ENCODE measurements at places on chromosomes 7 and 10.

GRCh38 chr7:126776498-126776897 is 476.2 kb downstream of the GRM8 start:
- DNase-seq, result no peak

GRCh38 chr7:10483671-10484070 is 490.0 kb upstream of the PHF14 start:
- DNase-seq, result no peak

GRCh38 chr7:28953633-28954032 is 4.5 kb downstream of the TRIL start:
- no peak for DNase-seq

DNA sequence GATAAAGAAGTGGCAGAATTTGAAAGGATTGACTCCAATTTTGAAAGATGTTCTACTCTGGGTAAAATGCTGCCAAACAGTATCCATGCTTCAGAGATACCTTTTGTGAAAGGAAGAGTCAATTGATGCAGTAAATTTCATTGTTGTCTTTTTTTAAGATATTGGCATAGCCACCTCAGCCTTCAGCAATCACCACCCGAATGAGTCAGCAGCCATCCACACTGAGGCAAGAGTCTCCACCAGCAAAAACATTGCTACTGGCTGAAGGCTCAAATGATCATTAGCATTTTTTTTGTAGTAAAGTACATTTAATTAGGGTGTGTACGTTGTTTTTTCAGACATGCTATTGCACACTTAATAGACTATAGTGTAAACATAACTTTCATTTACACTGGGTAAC is 31.7 kb upstream of the CYP26C1 start:
- DNase-seq, result no peak

GRCh38 chr7:30965372-30965771 is 1.6 kb downstream of the GHRHR start:
- DNase-seq, result no peak

GRCh38 chr10:71245420-71246325 is 33.3 kb downstream of the UNC5B start:
- no peak for DNase-seq

- DNase-seq, result peak; percentile 5
These were observed 96.1 kb upstream of the ASAH2 start for GRCh38 chr10:50347394-50347802.

DNA sequence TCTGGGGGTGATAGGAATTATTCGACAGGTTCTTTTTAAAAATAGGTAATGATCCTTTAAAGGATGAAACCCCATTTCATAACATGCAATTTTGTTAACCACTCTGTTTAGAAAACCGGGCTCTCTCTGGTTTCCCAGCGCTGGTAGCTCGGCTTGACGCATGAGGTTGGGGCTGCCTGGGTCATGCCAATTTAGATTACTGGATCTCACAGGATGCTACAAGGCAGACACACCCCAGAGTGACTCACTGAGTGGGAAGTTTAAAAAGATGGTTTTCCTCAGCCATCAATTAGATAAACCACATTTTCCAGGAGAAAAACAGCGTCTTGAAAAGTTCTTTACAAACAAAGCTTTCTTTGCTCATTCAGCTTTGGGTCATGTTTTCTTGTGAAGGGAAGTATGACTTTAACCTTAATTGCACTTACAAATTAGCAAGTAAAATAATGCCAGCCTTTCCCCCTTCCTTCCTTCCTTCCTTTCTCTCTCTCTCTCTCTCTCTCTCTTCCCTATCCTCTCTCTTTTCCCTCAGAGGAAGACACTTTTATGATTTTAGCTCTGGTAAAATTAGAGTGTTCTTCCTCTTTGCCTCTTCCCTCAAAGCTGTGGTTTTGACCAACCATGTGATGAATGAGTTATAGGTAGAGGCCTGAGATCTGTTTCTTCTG is 99.8 kb downstream of the EPDR1 start:
- no peak for DNase-seq

GRCh38 chr10:70575486-70575873 is 27.1 kb downstream of the PRF1 start:
- DNase-seq, result no peak

DNA sequence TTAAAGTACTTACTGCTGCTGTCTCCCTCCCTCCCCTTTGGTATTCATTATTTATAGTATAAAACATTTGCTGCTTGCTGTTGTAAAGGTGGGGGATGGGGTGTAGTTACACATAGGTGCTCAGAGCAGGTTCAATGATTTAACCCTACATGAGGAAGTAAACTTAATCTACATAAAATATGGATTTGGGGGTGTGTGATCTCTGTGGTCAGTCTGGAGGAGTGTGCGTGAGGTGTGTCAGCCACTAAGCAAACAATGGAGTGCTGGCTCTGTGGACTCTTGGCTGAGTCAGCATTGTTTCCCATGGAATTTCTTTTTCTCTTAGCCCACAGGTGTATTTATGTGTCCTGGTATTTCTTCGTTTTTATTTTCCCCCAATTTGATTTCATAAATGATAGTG is 133.9 kb downstream of the AUTS2 start:
- DNase-seq, result no peak

DNA sequence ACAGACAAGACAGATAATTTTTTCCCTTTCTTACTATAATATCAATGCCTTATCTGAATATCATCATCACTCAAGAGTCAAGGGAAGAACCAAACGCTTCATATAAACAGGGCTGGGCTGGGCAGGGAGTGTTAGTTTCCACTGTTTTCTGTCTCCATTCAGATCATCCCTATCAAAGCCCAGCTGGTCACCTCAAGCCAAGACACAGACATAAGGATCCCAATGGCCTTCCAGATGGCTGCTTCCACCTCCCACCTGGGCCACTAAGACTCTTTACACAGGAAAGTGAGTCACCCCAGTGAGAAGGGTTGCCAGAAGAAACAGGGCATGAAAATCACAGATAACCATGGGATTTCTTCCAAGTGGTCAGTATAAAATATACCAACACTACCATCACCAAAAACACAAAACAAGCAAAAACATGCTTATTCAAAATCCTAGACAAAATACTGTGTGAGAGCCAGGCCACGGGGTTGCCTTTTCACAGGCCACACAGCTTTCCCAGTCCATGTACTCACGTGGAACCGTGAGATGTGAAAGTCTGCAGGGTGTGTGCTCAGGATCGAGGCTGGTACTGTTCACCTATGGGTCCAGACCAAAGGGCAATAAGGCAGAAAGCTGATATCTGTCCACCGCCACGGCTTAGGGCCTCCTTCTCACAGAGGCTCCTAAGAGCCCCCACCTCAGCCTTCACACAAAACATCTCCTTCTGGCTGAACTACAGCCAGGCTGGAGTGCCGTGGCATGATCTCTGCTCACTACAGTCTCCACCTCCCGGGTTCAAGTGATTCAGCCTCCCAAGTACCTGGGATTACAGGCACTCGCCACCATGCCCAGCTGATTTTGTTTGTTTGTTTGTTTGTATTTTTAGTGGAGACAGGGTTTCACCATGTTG is 5.7 kb downstream of the PRSS1 start:
- DNase-seq, result no peak

DNA sequence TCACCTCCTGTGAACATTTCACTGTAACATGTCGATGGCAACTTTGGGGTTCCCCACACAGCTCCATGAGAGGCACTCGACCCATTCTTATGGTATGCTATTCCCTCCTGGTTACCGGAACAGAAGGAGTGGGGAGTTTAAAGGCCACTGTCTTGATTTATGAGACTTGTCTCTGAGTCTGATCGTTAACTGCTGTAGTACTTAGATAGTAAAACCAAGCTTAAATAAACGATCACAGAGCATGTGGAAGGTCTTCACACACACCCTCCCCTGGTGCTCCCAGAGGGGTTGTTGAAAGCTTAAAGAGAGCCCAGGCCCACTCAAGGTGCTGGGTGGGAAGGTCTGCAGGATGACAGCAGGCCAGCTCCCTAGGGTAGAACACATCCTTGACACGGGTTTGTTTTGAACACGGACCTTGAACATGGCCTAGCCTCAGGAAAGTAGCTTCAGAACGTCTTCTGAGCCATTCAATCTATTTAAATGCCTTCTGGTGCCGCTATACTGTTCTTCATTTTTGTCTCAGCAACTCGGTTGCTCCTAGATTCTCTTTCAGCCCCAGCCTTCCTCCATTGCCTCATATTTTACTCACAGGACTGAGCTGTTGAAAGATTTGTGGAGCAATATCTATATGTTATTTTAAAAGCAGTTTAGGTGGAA is 335.3 kb downstream of the FGFR2 start:
- DNase-seq, result no peak

GRCh38 chr7:42213093-42213492 is 23.9 kb downstream of the GLI3 start:
- DNase-seq, result no peak

GRCh38 chr10:20822825-20823224 is 74.3 kb downstream of the NEBL start:
- no peak for DNase-seq

- DNase-seq, result no peak
These were observed 27.5 kb downstream of the DPCD start for GRCh38 chr10:101615525-101616116.

DNA sequence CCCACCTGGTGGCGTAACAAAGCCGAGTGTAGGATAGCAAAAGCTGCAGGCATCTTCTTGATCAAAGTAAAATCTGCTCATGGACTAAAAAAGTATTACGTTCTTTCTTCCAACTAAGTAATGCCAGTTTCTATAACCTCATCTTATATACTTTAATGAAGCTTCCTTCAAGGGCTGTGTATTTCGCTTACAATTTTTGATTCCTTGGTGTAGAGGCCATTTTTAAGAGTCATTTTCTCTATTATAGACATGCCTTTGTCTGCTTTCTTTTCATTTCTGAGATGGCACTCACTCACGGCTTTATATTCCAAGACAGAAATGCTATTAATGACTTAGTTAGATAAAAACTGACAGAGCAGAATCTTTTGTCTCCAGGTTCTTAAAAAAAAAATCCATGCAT is 194.0 kb downstream of the HECW1 start:
- DNase-seq, result no peak

DNA sequence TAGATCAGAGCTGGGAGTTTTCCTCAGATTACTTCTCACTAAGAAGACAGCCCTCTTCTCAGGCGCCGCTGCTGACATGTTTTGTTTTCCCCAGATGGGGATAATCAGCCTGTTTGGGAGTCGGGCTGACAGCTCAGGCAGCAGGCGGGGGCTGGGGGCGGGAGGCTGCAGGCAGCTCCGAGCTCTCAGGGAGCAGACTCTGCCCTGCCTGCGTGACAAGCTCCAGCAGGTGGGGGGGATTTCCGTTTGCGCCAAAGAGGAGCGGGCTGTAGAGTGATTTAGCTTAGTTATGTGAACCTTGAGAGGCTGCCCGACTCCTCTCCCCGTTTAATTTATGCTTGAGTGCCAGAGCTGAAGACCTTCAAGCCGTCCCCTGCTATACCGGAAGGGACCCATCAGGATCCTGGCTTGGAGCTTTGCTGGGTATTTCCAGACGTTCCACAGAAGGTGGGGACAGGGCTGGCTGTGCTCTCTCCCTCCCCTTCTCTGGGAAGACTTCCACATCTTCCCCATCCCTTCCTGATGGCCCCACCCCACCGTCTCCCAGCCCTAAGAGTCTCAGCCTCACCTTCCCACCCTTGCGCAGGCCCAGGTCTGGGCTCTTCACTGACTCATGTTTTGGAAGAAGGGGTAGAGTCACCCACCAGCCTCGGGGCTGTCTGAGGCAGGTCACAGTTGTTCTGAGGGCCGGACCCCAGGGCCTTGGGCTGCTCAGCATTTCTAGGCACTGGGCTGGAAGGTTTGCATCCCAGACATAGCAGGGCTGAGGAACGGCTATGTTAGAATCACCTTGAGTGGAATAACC is 24.7 kb upstream of the ADCYAP1R1 start:
- DNase-seq, result no peak

DNA sequence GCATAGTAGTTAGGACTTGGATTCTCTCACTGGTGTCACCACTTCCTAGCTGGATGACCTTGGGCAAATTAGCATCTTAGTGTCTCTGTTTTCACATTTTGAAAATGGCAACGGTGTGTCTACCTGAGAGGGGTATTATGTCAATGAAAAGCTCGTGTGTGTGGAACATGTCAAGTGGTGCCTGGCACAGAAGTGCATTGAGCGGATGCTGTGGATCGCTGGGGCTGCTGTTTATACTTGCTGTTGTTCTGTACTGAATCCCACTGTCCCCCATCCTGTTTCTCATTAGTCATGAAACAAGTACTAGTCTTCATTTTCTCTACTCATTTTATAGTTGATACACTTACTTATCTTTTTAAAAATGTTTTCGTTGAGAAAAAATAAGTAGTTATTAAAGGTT is 26.1 kb downstream of the RBM33 start:
- no peak for DNase-seq

GRCh38 chr10:73974309-73974946 is 23.5 kb upstream of the VCL start:
- DNase-seq, result no peak

GRCh38 chr10:119406601-119407253 is 135.8 kb downstream of the RGS10 start:
- DNase-seq, result no peak

- no peak for DNase-seq
These were observed 374.9 kb upstream of the PODXL start for GRCh38 chr7:131931370-131931769.

DNA sequence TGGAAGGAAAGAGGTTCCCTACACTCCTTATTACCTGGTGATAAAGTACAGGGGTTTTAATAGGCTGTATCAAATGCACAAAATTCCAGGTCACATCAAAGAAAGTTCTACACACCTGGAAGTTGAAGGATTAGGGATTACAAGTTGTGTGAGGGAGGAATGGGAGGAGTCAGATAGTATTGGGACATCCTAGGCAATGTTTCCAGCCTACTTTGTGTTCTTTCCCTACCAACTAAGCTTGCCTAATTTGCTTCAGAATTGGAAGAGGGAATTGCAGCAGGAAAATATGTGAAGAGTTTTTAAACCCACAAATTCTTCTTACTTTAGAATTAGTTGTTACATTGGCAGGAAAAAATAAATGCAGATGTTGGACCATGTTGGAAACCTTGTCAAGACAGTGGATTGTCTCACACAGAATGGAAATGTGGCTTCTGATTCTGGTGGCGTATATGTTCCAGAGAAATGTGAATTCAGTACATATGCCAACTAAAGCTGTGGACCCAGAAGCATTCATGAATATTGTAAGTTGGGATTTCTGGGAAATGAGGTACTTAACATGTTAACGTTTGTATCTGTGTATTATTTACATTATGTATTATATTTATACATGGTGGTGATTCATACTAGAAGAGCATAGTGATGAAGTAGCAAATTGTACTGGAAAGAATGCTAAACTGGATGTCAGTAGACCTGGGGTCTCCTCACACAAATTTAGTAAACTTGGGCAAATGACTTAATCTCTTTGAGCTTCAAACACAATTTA is at the start of gene LIPM:
TSS of gene LIPM (plus strand) at position 208 of the 763 bp plus-strand sequence. CDS start at position 375, 167 bp downstream.
- no peak for DNase-seq

Data from activated T-helper 1 cell treated with anti-CD3 and anti-CD28 coated beads, Interleukin-12 subunit alpha, Interleukin-12 subunit beta, Interleukin-2, Interleukin-4 antibody, amounts not matched to agents 30 ng/mL and 10 ng/mL and 1 ng/mL, durations not matched to agents 14 hours and 24 hours and 36 hours (primary cell).